ENCODE measurements at places on chromosomes 1 and 21.
A peak's percentile ranks its signal among the peaks of the same experiment; 100 is the strongest.

GRCh38 chr1:206736878-206737728 is 33.5 kb upstream of the IL19 start:
- DNase-seq, result peak; percentile 47

GRCh38 chr1:191371626-191372025 is 786.6 kb upstream of the RGS18 start:
- DNase-seq, result no peak

DNA sequence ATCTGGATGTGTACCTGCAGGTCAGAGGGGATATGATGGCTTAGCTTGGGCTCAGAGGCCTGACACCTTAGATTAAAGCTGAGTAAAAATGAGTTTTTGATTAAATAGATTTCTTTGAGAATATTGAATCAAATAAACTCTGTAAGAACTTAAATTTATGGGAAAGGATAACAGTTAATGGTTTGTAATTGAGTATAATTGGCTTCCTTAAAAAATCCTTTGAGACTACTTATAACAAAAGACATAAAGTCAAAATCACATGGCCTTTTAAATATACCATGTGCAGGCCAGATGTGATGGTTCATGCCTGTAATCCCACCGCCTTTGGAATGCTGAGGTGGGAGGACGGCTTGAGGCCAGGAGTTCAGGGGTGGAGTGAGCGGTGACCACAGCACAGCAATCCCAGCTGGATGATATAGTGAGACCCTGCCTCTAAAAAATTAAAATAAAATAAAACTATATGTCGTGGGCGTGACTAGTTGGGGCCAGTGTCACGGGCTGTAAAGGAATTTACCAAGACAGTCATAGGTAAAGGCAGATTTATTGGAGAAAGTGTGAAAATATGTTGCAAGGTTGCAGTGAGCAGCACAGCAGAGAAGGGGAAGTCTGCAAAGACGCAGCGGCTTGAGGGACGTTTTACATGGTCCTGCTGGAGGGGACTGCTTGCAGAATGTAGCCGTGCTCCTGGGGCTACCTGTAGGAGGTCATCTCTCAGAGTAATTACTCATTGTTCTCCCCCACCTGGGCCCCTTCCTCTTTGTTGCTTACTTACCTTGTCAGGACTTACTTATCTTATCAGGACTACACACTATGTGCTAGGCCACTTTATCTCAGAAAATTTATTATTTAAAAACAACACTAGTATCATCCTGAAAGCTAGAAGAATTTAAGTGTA is 122.3 kb downstream of the ZMYM4 start:
- no peak for DNase-seq

- DNase-seq, result no peak
Measured at GRCh38 chr1:69045572-69045971, 522.1 kb upstream of the LRRC7 start.

DNA sequence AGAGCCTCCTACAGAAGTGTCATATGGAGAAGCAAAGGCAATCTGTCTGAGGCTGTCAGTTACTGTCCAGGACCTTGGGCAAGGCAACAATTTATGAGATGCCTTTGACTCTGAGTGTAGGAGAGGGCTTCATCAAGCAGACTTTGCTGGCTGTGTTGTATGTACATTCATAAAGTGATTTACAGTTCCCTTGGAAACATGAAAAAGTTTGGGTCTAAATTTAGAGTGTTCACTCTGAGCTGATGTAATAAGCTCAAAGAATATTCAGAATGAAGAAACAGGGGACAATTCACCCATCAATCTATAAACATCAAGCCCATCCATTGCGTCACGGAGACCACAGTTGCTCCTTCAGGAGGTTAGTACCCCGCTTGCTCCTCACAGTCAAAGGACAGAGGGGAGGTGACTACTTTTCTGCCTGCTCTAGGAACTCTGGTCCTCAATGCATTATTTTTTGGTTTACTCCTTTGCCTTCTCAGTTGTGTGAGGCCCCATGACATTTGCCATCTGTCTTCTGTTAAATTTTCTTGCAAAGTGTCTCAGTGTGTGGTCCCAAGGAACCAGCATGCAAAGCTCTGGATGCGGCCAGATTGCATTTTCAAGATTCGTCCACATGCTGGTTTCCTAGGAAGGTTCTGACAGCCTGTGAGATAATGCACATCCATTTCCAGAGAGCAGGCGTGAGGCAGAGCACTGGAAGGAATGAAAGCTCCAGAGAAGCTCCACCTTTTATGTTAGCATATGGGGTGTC is 241.1 kb upstream of the KIAA0040 start:
- DNase-seq, result no peak

GRCh38 chr1:162847839-162848453 is 13.0 kb downstream of the CCDC190 start:
- peak; percentile 36 for DNase-seq

DNA sequence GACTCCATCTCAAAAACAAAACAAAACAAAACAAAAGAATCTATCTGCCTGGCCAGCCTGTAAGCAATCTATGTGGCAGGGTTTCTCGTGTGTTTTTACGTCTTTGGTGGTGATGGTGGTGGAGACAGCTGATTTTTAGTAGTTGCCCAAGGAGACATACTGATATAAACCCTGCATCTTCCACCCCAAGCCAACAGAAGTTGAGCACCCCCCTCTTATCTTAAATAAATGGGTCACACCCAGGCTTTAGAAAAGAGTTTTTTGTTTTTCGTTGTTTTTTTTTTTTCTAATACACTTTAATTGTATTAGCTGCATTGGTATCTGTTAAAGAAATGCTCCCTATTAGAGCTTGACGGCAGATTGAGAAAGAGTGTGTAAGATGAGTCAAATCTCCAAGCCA is 134.7 kb downstream of the GLUL start:
- DNase-seq, result no peak

GRCh38 chr1:92473781-92474495 is 12.8 kb downstream of the GFI1 start:
- DNase-seq, result no peak

GRCh38 chr1:238108417-238108816 is 217.7 kb upstream of the ZP4 start:
- DNase-seq, result no peak

DNA sequence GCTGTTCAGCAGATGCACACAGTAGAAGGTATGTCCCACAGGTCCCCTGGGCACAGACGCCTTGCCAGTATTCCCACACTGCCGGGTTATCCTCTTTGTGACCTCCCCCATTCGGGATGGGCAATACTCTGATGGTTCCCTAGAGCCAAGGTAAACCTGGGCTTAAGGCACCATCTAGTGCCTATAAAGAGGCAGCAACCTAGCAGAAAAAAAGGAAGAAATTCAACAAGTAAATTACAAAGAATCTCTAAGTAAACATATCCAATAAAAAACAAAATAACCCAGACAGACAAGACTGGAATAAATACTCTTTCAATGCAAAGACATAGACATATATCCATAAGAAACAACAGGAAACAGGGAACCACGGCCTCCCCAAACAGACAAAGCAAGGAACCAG is 39.4 kb downstream of the HSF2BP start:
- DNase-seq, result no peak

DNA sequence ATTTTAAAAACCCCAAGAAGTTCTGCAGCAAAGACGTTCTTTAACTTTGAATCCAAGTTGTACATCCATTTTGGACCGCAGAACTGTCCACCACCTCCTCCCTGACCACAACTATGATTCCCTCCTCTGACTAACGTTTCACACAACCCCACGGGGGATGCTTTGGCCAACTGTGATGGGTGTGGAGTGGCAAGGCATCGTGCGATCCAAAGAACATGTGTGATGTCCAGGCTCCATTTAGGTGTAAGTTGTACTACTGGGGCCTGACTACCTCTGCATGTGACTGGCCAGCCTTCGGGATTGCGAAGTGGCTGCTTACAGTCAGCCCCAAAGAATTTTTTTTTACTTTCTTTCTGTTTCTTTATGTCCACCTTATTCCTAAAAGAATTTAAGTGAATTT is 6.7 kb downstream of the KCNJ15 start:
- no peak for DNase-seq

DNA sequence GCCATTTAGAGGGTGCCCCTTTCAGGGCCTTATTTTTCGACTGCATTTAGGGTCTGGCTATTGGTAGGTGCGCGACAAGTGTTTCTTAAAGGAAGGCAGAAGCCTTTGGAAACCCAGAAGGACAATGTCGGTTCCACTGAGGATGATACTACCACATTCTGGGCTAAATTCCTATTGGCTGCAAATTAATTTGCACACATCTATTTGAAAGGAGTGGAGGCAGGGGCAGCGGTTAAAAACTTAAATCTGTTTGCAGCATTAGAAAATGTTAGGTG is 1.1 kb downstream of the PATJ start:
- DNase-seq, result no peak

GRCh38 chr1:63774617-63775417 is 1.0 kb downstream of the ROR1 start:
- no peak for DNase-seq

DNA sequence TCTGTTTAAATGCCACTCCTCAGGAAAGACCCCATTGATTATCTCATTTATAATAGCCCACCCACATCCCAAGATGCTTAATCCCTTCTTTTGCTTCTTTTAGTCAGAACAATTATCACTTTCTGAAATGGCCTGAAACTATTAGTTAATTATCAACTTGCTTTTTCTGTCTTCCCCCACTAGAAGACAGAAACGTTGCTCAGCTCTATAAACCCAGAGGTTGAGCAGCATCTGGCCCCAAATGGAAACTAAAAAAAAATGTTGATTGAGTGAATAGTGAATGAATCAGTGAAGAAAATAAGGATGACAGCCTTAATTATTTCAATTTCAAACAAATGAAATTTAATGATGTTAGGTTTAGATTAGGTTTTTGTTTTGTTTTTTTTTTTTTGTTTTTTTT is 38.2 kb upstream of the PIGC start:
- DNase-seq, result no peak

DNA sequence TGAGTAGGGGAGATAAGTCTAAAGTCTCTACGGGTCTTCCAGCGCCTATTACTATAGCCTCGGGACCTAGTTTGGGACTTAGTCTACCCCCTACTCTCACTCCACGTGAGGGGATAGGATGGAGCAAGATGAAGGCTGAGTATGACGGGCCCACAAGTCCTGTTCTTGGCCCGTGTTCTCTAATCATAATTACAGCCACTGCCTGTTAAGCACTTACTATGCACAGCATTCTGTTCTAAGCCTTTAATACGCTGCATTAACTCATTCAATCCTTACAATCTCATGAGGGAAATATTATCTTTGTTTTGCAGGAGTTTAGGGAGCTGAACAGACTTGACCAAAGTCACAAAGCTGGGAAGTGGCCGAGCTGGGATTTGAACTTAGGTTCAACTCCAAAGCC is 23.9 kb upstream of the EPB41 start:
- no peak for DNase-seq

DNA sequence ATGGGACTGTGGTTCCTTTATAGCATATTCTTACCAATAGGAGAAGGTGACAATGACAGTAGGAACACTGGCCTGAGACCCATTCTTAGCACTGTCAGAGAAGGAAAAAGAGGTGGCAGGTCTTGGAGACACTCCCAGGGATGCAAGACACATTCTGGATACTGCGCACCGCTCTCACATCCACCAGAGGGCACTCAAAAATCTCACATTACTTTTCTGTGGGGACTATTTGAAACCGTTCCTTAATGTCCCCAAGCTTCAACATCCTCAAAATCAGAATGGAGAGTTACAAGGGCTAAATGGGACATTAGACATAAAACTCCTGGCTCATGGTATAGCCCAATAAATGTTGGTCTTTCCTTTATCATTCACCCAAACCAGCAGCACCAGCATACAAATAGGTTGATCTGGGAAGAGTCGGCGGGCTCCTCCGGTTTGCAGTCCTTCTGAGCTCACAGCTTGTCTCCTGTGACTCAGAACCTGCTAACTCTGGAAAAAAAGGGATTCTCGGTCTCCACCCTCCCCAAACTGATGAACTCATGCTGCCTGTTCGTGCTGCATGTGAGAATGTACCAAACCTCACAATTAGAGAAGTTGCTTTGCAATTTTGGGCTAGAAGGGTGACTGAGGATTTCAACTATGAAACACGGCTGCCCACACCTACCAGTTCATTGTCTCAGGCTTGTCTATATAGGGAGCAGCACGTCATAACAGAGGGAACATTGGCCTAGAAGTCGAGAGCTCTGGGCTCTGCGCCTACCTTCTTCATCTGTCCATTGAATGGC is 40.2 kb downstream of the IL12RB2 start:
- no peak for DNase-seq

- DNase-seq, result no peak
Measured at GRCh38 chr1:198619375-198620140, 19.3 kb upstream of the PTPRC start.

GRCh38 chr1:214310010-214310409 is 29.1 kb downstream of the SMYD2 start:
- no peak for DNase-seq

GRCh38 chr1:201128476-201128875 is 1.5 kb upstream of the ASCL5 start:
- DNase-seq, result no peak

DNA sequence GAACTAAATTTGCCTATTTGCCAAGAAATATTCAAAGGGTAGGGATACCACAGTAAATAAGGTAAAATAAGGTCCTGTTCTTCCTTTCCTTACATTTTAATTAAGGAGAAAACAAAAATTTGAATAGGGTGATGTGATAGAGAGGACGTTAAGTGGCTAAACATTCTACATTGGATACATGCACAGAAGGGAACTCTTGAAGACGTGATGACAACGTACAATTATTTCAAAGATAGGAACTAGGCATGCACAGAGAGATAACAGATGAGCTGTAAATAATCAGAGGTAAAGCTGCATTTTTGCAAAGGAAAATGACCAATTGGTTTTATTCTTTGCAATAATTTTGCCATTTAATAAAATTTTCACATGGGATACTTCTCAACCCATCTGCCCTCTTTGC is 69.7 kb downstream of the TRIM33 start:
- no peak for DNase-seq

- no peak for DNase-seq
Measured at GRCh38 chr1:30277911-30278310, 445.5 kb downstream of the MATN1 start.

- no peak for DNase-seq
Measured at GRCh38 chr1:202698276-202698675, 12.0 kb downstream of the SYT2 start.

DNA sequence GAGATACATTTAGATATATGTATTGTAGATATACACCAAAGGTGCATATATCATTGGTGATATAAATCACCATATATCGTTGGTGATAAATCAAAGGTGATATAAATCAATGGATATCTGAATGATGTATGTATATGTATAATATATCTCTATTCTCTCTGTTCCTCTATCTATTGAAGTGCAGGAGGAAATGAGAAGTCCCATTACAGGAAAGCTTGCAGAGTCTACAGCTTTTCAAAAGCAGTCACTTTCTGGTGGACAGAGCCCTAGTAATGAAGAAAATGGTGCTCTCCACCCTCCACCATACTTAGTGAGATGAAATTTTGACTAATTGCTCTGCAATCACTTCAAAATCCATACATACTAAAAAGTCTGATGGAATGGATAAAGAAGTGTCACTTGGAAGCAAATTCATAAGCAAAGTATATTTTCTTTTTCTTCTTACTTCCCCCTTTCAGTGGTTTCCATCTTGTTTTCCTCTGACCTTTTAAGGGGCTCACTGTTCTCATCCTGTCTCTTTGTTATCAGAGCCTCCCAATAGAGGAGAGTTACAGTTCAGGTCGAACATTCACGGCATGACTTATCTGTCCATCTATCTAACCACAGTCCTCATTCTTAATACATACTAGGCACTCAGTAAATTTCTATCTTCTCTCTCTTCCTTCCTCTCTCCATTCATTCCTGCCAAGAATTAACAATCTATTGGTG is 227.2 kb downstream of the KCNJ6 start:
- no peak for DNase-seq

GRCh38 chr1:239044829-239045228 is 341.5 kb upstream of the CHRM3 start:
- no peak for DNase-seq

- no peak for DNase-seq
Measured at GRCh38 chr1:26960625-26960966, 328 bp upstream of the KDF1 start.

GRCh38 chr1:221739018-221739676 is 2.7 kb downstream of the DUSP10 start:
- no peak for DNase-seq
